ENCODE measurements at places on chromosomes 12 and 14. TPM values are rescaled to one million over a fixed set of nuclear protein-coding genes. Genes with fewer than 3 reads are reported as not detected.
A peak's percentile ranks its signal among the peaks of the same experiment; 100 is the strongest.

Gene GPR137C
- 0.18 TPM for total RNA-seq

Gene PTHLH
- not detected for total RNA-seq

DNA sequence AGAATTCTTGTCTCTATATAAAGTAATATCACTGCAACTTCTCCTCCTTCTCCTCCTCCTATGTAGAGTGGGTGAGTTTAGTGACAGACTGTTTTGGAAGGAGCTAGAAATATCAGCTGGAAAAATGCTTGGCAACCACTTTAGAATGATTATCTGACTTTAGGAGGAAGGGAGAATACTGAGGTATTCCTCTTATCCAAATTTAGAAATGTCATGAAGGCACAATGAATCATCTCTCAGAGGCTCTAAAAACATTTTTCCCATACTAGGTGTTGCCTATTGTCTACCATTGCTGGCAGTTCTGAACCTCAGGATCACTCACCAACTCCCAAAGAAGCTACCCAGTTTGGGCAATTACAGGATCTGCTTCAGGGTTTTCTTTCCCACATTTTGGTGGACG lies 306.6 kb upstream of the ATP2B1 start:
- DNase-seq = no peak

GRCh38 chr12:26828280-26829073 lies 4.5 kb downstream of the ITPR2 start:
- no peak for DNase-seq

DNA sequence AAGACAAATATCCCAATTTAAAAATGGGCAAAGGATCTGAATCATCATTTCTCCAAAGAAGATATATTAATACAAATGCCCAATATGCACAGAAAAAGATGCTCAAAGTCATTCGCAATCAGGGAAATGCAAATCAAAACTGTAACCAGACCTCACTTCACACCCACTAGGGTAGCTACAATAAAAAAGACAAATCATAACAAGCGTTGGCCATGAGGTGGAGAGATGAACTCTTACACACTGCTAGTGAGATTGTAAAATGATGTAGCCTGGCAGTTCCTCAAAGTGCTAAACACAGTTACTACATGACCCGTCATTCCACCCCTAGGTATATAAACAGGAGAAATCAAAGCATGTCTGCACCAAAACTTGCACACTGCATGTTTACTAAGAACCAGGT lies 30.4 kb downstream of the CDC42BPB start:
- DNase-seq = no peak

DNA sequence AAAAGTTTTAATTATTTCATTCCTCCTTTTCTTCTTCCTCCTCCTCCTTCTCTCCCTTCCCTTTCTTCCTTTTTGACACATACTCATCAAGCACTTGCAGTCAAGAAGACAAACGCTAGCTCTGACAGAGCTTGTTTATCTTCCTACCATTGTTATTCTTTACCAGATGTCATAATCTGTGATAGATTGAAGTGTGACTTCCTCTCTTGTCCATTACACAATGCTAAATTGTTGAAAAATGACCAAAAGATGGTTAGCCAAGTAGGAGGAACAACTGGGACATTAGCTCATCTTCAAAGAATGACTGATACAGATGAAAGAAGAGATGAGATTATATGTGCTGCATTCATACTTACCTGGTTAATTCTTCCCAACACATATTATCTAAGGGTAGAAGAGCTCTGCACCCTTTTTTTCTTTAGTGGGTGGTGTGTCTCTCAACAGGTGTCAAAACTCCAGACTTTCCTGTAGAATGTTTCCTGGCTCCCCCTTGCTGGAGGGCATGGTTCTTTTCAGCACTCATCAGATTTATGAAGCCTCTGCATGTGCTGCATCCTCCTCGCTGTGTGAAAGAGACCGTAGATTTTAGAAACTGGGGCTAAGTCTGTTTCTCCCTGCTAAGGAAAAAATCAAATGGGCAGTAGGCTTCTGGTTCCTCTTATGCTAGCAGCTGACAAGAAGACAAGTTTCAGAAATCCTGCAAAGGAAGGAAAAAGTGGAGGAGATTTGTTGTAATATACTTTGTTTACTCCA lies 147.1 kb downstream of the TMX1 start:
- no peak for DNase-seq

Gene ARL1
- total RNA-seq = 48.7 TPM

GRCh38 chr14:61950340-61950739 lies 188.1 kb downstream of the SNAPC1 start:
- DNase-seq = no peak

GRCh38 chr12:20368114-20368650 lies at the start of gene PDE3A:
PDE3A (plus strand) TSS chr12:20368537; CDS start chr12:20369285, 748 bp downstream.
- DNase-seq = no peak

- no peak for DNase-seq
Observed at GRCh38 chr14:33062881-33063280, 124.2 kb downstream of the NPAS3 start.

GRCh38 chr12:95943330-95943842 lies at the start of gene AMDHD1:
AMDHD1 (plus strand) TSS chr12:95943331; CDS start chr12:95943399, 68 bp downstream.
- peak; percentile 64 for DNase-seq

Gene MAP1LC3B2
- total RNA-seq = 1.6 TPM

DNA sequence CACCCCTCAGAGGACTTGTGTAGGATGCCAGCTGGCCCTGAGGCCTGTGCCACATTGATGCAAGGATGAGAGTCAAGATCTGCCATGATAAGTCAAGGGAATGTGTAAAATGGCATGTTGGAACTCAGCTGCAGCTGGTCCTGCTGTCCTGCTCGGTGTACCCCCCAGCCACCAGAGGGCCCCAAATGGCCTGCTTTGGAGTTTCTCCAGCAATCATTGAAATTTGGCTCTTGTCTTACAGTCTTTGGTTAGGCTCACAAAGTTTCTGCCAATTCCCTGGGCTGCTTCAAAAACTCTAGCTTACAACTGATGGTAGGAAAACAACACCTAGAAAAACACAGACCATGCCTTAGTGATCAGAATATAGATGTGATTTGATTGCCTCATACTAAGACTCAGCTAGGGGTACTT lies 76.8 kb downstream of the HSD17B6 start:
- peak; percentile 2 for DNase-seq

DNA sequence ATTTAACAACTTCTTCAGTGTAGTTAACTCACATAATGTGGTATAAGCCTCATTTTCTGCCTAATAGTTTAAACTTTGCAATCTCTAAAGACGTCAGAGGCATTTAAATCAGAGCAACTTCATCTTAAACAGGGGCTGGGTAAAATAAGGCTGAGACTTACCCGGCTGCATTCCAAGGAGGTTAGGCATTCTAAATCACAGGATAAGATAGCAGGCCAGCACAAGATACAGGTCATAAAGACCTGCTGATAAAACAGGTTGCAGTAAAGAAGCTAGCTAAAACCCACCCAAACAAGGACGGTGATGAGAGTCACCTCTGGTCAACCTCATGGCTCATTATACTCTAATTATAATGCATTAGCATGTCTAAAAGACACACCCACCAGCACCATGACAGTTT lies 115.6 kb upstream of the PKP2 start:
- DNase-seq = no peak

- no peak for DNase-seq
Observed at GRCh38 chr12:47825173-47825639, 5.5 kb upstream of the HDAC7 start.

DNA sequence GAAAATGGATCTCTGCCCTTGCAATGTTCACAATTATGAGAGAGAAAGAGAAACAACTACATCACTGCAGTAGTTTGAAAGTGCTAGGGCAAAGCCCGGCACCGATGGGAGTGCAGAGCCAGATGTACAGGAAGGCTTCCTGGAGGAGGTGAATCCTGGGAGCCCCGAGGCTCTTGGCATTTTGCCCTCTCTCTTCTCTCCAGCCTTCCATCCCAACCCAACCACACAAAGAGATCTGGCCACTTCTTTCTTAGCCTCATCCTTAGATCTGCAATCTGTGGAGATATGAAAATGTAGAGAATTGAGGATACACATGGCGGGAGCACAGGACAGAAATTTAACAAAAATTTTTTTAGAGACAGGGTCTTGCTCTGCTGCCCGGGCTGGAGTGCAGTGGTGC lies 3.3 kb upstream of the PAPLN start:
- DNase-seq = no peak

DNA sequence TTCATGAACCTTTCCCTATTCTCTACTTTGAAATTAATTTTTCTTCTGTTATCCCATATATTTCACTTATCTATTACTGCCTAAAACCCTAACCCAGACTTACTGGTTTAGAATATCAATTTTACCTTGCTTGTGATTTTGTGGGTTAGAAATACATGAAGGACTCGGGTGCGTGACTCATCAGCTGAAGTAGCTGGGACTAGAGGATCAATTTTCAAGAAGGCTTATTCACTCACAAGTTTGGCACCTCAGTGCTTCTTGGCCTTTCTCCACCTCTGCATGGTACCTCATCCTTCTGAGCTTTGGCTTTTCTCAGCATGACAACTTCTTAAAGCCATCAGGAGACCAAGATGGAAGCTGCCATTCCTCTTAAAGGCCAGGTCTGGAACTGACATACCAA lies 57.8 kb downstream of the TMEM117 start:
- no peak for DNase-seq

Gene ADCK1
- total RNA-seq = 7.3 TPM

Gene RPL10L
- total RNA-seq = not detected

Gene FOXN4
- total RNA-seq = not detected

DNA sequence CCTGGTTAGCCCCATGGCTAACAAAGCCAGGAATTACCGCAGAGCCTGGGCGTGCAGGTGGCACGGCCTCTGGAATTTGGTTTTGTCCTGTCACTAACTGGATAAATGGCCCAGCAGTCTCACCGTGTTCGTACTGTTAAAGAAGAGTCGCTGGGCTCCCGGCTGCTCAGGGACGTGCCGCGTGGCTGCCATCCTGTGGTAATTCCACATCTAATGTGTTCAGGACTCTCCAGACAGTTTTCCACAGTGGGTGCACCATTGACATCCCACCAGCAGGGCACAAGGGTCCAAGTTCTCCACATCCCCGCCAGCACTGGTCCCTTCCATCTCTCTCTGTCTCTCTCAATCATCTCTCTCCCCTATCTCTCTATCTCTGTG lies 19.6 kb downstream of the NOC4L start:
- no peak for DNase-seq

DNA sequence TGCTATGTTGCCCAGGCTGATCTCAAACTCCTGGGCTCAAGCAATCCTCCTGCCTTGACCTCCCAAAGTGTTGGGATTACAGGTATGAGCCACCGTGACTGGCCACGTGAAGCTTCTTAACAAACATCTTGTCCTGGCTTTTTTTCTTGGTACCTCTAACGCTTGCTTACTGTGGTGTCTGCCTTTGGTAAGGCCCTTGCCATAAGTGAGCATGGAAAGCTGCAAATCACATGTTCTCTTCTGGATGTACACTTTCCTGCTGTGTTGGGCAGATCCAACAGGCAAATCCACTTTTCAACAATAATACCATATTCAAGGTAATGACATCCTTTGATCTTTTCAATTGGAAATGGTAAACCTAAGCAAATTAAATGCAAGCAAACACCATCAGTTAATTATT lies 54.6 kb downstream of the ARF6 start:
- no peak for DNase-seq

Gene PRPH
- not detected for total RNA-seq

- DNase-seq = peak; percentile 85
Observed at GRCh38 chr12:10212739-10213131, at the start of gene GABARAPL1. GABARAPL1 (plus strand) TSS chr12:10212877; CDS start chr12:10213130, 253 bp downstream.

DNA sequence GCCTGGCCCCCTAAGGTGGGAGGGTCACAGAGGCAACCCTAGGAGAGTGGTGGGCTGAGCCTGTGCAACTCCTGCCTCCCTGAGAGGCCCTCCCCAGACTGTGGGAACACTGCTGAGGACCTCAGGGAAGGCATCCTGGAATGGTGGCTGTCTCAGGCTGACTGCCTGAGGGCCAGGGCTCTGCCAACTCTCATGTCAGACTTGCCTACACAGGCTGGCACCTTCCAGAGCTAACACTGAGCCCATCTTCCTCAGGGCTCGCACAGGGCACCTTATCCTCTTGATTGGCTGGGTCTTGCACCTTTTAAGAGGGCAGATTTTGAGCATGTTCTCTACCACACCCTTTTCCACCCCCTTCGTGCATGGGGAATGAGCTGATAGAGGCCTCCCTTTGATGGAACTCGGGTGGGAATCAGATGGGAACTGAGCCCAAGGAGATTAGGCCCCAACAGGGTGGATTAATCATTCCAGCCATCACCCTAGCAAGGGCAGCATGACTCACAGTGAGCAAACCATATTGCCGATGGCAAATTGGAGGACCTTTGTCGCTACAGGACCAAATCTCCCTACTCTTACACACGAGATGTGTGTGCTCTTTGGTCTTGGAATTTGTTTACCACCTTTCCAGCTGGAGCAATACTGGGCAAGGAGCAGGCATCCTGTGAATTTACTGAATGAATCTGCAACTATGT lies 702.8 kb downstream of the VRK1 start:
- DNase-seq = no peak

DNA sequence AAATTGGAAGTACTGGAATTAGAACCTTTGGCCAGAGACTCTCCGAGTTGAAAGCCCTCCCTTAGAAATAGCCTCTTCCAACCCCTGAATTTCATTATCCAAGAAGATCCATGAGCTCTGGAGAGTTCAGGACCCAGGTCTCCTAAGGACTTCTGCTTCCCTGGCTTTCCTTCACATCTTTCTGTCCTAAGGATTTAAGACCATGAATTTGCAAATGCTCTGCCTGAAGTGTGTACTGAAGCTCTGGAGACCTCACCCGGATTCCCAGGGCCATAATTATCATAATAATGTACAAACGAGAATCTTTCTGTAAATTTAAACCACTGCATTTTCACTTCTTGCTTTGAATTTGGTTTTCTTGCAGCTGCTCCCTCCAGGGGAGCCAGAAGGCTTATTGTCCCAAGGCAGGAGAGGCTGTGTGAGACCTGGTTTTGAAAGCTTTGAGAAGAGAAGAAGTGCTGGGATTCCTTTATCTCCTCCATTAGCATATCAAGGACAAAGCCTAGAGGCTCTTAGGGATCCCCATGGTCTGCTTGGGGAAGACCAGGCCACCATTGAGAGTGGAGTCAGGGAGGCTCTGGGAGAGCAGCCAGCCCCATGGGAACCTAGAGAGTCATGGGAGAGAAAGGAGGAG lies 41.1 kb downstream of the GLRX5 start:
- no peak for DNase-seq

DNA sequence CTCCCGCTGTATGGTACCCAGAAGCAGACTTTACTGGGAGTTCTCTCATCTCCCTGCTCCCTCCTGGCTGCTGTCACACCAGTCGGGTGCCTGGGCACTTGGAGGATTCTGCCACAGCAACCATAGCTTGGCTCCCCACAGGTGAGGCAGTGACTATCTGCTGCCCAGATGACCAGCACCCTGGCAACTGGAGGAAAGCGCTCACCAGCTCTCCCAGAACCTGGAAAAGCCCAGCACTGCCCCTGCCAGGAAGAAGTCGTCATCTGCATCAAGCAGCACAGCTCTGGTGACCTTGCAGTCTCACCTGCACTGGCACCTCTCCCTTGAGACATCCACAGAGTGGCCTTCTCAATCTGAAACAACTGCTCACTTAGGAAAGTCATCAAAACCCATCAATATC lies 31.9 kb upstream of the TC2N start:
- no peak for DNase-seq

DNA sequence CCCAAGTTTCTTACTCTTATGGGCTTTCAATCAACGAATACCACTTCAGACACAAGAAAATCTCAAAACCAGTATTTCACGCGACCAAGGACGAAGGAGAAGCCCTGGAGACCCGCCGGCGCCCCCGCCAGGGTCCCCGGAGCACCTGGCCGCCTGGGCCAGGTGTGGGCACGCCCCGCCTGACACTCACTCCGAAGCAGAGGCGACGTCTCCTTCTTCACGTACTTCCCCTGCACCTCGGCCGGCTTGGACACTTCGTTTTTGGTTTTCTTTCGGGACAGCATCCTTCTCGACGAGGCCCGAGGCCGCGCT lies 466 bp downstream of the SAV1 start:
- DNase-seq = peak; percentile 12

Gene SALL2
- 6.7 TPM for total RNA-seq

All from naive thymus-derived CD8-positive, alpha-beta T cell (primary cell).